ENCODE measurements at places on chromosomes 1 and 21. TPM values are rescaled to one million over a fixed set of nuclear protein-coding genes. Genes with fewer than 3 reads are reported as not detected.

CA6 gene
- total RNA-seq: not detected

FMO2 gene
- 113 TPM for total RNA-seq

WNT3A gene
- 0.44 TPM for total RNA-seq

S100A7 gene
- 5,647 TPM for total RNA-seq

CLCN6 gene
- 6.9 TPM for total RNA-seq

TLR5 gene
- 11.1 TPM for total RNA-seq

HTR6 gene
- not detected for total RNA-seq

KRTAP13-2 gene
- total RNA-seq: not detected

ASCL5 gene
- total RNA-seq: not detected

PRKAA2 gene
- total RNA-seq: 0.44 TPM

MAN1C1 gene
- 2.6 TPM for total RNA-seq

S100A7A gene
- 24.6 TPM for total RNA-seq

CLDN19 gene
- total RNA-seq: not detected

NTNG1 gene
- 0.48 TPM for total RNA-seq

PTCH2 gene
- total RNA-seq: 0.40 TPM

APOBEC4 gene
- total RNA-seq: not detected

ANKRD65 gene
- total RNA-seq: 11.9 TPM

CACNA1E gene
- 0.04 TPM for total RNA-seq

FCGR1A gene
- 0.40 TPM for total RNA-seq

SMCP gene
- not detected for total RNA-seq

CCDC17 gene
- 2.5 TPM for total RNA-seq

TBX15 gene
- not detected for total RNA-seq

OLFML2B gene
- 0.72 TPM for total RNA-seq

WNT4 gene
- total RNA-seq: 7.7 TPM

FHAD1 gene
- total RNA-seq: 0.32 TPM

All from esophagus mucosa (tissue), 1 donor.